ENCODE measurements at places on chromosomes 7 and 10.

DNA sequence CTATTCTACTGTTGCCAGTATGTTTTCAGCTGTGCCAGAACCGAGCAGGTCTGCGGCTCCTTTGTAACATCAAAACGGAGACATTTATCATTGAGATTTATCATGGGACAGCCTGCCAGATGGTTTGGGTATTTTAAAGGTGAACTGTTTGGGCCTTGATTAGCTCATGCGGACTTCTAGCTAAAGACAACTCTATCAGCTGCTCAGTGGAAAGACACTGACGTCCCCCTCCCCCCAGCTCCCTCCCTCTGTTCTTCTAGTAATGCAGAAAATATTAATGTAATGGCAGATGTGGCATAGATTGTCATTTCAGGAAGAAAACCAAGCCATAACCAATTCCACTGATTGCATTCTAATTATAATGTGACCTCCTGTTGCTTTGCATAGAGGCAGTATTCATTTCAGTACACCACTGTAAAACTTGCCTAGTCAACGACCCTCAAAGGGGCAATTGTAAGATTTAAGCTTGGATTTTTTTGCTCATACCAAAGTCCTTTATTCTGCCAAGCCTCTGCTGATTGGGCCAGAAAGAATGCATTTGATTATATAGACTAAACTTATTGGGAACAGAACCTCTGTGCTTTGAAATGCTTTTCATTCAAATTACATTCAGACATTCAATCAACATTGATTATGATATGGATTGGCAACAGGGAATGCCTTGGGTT lies 966.8 kb downstream of the LRMDA start:
- no peak for DNase-seq

DNA sequence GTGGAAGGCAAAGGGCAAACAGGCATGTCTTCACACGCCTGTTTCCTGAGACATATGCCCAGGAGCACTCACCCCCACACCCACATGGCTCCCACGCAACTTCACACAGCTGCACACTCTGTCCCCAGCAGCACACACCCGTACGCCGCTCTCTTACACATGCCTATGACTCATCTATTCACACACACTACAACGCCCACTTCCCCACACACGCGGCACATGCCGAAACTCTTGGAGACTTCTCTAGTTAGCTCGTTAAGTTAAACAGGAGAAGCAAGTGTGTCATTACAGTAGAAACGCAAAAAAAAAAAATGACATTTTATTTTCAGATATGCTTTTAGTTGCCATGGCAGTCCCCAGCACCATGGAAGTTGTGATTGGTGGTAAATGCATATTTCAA lies 6.7 kb downstream of the CALN1 start:
- no peak for DNase-seq

- no peak for DNase-seq
Measured at GRCh38 chr10:86650151-86650550, 4.2 kb upstream of the OPN4 start.

DNA sequence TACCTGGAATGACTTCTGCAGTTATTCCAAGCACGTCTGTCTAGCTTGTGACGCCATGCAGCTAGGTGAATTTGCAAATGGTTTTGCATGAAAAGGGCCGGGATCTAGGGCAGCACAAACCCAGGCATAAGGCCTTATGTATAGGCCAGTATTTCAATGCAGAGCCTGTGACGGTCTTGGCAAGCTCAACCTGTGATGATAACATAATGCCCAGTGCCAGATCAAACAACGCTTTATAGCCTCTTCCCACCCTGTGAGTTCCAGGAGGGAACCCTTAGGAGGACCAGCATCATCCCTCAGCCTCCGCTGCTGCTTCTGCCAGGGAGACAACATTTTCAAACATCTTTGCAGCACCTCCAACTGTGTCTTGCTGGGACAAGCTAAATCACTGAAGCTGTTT lies 390.7 kb downstream of the INHBA start:
- no peak for DNase-seq

DNA sequence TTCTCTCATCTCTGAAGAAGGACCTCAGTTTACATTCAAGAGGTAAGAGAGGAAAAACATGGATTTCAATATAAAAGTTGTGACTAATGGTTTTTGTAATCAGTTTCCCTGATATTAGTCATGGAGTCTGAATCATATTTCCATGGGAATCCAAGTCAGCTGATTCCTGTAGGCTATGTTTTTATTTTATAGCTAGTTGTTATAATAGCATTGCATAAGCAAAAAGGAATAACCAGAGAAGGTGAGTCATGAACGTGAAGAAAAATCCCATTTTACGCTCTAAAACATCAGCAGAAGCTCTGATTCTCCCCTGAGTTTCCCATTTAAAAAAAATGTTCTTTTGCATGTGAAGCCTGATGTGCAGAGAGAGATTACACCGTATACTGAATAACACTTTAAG lies 299.3 kb downstream of the SFMBT2 start:
- DNase-seq = no peak

DNA sequence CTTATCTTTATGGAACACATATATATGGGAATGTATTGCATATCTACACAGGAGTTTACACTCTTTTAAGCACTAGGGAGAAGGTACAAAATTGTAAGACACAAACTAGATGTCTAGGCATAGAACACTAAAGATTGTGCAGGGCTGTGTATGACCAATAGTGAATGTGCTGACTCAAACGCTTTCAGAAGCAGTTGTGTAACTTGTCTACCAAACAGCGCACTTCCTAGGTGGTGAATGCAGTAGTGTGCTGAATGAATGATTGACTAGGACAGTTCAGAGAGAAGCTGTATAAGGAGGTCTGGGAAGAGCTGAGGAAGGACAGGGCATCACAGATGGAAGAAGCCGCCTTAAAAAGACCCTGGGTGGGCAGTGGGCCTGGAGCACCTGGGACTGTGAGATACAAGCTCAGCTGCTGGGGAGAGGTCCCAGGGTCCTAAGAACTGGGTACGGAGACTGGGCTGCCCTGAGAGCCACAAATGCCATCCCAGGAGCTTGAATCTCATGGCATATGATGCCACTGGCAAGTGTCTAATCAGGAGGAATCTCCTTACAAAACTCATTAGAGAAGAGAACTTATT lies 14.2 kb downstream of the CLRN3 start:
- DNase-seq = no peak

- DNase-seq = no peak
Measured at GRCh38 chr10:108582387-108582786, 1340.9 kb downstream of the XPNPEP1 start.

- no peak for DNase-seq
Measured at GRCh38 chr10:72730479-72730878, 38.5 kb downstream of the MCU start.

GRCh38 chr10:122263971-122264370 lies 7.1 kb upstream of the BTBD16 start:
- no peak for DNase-seq

DNA sequence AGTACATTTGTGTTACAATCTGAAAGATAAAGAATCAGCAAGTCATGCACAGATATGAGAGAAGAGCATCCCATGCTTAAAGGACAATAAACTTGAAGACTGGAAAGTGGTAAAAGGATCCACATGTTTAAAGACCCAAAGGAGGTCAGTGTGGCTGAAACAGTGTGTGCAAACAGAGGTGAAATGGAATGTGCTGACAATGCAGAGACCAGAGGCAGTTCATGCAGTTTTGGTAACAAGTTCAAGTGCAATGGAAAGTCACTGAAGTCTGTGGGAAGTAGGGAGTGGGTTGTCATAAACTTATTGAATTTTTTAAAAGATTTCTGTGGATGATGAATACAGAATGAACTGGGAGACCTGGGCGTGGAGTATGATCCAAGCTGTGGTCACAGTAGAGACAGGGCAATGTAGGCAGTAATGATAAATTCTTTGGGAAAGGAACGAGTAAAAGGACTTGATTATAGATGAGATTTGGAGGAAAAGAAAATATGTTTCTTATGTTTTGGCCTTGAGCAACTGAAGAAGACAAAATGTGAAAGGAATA lies 408.0 kb downstream of the HGF start:
- no peak for DNase-seq

- DNase-seq = no peak
Measured at GRCh38 chr10:77283326-77283725, 354.3 kb downstream of the KCNMA1 start.

DNA sequence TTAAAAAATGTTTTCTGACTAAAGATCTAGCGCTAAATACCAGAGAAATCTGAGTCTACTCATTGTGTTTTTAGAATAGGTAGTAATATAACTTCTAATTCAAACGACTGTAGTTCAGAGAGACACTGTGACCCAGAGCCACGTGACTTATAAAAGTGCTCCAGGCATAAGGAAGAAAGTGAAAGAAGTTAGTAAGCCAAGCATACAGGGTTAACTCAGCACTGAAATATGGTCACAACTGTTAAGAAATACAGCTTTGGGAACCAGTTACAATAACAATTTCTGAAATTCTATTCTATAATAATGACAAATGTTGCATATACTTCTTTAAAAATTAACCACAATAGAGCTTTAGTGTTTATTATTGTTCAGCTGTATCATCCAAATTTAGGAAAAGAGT lies 119.1 kb downstream of the TFEC start:
- no peak for DNase-seq

GRCh38 chr7:68629-69028 lies 123.7 kb upstream of the FAM20C start:
- no peak for DNase-seq

DNA sequence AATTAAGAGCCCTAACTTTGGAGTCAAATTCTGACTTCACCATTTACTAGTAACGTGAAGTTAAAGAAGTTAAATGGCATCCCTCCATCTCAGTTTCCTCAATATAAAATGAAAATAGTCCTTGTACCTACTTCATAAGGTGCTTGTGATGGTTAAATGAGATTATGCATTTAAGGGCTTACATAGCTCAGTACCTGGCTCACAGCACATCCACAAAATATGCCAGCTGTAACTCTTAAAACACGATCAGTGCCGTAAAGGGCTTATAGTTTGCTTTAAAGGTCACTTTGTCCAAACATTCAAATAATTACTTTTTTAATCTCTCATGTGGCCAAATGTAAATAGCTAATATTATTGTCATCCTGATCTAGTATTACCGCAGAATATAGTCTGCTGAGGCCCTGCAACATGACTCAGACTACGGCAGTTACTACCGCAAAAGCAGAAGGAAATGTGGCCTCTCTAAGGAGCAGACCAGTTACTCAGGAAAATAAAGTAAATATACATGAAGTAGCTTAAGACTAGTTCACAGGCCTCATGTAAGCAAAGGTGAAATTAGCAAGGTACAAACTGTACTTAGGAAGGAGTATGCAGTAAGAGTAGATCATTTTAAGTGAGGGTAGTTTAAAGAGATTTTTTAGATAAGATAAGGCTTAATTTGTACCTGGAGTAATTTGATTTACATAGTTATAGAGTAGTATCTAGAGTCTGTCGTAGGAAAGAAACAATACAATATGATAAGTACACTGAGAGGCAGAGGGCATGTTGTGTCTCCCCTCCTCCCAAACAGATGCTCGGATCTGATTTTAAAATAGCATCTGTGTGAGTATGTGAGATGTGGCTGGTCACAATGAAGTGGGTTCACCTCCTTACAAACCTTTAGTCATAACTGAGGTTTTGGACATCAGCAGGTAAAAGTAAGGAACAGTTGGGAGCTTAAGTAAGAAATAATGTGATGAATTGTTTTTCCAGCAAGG lies 13.1 kb downstream of the CASP2 start:
- DNase-seq = no peak

DNA sequence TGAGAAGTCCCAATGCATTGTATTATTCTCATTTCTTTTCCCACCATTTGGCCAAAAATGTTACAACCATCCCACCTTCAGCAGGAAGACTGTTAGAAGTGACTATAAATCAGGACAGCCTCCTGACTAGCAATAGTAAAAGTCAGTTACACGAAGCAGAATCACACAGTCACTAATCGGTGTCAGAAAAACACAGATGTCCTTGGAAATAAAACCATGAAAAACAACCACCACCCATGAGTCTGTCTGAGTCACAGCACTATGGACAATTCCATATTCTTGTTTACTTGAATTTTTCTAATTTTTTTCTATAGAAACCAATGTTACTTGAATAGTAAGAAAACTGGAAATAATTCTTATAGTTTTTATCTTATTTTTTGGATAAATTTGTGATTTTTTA lies 81.9 kb upstream of the FRMD4A start:
- DNase-seq = no peak

- DNase-seq = no peak
Measured at GRCh38 chr10:115300080-115300479, 206.9 kb downstream of the ATRNL1 start.

DNA sequence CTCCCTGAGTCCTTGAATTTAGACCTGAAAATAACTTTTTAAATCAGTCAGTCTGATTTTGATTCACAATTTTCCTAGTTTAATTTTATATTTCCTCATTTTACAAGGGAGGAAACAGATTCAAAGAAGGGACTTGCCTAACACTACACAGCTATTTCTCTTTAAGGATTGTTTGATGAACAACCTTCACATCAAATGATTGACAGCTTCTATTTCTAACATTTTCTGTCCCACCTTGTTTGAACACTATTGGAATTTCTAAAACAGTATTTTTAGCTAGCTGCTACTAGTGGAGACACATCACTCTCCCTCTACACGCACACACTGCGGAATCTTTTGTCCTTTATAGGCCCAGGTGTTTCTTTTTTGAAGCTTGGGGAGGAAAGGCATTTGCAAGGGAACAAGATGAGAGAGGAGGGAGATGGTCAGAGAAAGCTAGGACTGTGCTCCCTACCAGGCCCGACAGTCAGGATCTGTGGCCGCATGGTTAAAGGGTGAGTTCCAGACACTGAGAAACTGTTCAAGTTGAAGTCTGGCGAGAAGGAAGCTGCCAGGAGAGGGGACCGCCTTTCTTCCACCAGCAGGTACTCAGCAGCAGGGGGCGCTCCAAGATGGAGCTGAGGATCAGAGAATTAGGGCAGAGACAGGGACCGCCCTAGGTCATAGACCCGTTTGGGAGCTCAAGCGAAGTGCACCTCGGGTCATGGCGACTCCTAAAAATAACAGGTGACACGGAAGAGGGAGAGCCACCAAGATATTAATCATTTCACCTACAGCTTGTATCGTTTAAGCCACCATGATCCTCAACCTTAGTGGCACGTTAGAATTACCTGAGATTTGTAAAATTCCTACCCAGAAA lies 49.7 kb downstream of the DNAJC12 start:
- DNase-seq = no peak

GRCh38 chr10:62960416-62960815 lies 144.2 kb upstream of the EGR2 start:
- no peak for DNase-seq

DNA sequence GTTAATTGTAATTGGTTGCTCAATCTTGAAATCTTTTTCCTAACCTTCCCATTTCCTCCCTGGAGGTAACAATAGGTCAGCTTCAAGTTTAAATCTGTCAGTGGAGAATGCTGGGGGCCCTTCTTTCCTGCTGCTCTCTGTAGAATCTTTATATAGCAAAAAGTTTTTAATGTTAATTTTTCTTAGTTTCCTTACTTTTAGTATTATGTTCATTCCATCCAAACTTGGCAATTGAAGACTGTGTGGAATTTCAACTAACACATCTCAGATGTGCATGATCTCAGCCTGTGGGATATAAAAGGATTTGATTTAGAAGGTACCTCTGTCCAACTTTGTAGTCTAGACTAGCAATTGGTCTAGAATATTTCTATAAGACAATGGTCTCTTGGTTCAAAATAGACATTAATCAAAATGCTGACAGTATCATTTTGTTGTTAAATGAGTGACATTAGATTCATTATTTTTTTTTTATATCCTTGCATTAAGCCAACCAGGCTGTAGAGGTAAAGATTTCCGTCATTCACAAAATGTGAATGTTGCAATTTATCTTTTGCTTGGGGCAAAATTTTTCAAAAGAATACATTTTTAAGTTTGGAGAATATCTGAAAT lies 100.4 kb upstream of the SEMA3A start:
- DNase-seq = no peak

Measured in activated gamma-delta T cell (primary cell).